ENCODE measurements at places on chromosomes 3 and 15. TPM values are rescaled to one million over a fixed set of nuclear protein-coding genes. Genes with fewer than 3 reads are reported as not detected.
A peak's percentile ranks its signal among the peaks of the same experiment; 100 is the strongest.

GRCh38 chr3:159158213-159158612 is 356.4 kb downstream of the MFSD1 start:
- no peak for DNase-seq

CTDSPL gene
- total RNA-seq, result not detected

DCLK3 gene
- not detected for total RNA-seq

ST8SIA2 gene
- total RNA-seq, result not detected

DNA sequence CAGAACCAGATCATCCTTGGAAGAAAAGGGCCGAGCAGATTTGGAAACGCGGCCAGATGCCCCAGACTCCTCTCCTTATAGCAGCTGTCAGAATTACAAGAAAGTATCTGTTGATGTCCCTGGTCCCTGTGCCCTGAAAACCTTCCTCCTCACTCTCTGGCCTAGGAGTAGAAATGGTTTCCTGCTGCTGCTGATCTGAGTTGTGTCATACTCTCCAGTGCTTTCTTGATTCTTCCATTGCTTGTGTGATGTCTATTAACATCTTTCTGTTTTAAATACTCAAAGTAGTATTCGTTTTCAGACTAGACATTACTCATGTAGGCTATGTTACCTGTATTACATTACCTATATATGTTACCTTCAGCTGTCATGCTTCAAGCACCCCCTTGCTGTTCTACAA is 26.8 kb upstream of the HERC1 start:
- DNase-seq, result no peak

DNA sequence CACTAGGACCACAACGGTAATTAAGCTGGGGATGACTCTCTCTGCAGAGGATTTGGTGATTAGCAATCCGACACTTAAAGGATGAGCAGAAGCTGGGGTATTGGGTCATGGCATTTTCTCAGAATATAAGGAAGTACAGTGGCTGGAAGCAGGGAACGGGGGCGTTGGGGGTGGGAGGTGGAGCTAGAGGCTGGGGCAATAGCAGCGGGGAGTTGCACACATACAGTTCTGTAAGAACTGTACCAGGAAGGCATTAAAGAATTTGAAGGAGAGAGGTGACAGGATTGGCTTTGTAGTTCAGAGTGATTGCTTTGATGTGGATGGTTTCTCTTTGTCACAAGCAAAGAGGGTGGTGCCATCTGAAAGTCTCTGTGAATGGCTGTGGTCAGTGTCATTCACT is 28.2 kb downstream of the PSMD6 start:
- DNase-seq, result no peak

- peak; percentile 44 for DNase-seq
These were observed 6.2 kb downstream of the TMEM40 start for GRCh38 chr3:12752809-12753208.

GPR62 gene
- total RNA-seq, result not detected

PARP6 gene
- total RNA-seq, result 85.4 TPM

GRCh38 chr3:118932822-118933558 is 101.7 kb downstream of the IGSF11 start:
- no peak for DNase-seq

DNA sequence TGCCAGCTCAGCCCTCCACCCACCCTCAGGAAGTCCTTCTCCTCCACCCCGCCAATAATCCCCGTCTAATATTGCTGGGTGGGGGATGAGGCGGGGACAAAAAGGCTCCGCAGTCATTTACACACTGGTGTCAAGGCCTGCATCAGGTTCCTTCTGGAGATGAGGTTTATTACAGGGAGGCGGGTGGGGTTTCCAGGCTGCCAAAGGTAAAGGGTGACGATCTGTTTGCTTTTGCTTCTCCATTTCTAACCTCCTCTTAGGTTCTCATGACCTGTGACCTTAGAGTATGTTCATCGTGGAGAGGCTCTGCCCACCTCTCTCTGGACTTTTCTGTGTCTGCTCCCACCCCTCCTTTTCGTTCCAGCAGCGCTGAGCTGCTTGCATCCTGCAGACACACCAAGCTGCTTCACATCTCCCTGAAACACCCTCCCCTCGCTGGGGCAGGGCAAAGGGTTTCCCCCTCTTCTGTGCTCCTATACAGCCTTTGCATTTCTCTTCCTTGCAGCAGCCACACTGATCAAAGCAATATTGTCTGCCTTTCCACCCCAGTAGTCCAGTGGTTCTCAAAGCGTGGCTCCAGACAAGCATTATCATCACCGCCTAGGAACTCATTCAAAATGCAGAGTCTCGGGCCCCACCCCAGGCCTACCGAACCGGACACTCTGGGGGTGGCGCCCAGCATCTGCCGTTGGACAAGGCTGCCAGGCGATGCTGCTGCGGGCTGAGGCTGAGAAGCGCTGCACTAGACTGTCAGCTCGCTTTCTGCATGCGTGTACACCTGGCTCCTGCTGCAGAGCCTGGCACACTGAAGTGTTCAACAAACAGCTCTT is 26.6 kb downstream of the CA12 start:
- DNase-seq, result no peak

DNA sequence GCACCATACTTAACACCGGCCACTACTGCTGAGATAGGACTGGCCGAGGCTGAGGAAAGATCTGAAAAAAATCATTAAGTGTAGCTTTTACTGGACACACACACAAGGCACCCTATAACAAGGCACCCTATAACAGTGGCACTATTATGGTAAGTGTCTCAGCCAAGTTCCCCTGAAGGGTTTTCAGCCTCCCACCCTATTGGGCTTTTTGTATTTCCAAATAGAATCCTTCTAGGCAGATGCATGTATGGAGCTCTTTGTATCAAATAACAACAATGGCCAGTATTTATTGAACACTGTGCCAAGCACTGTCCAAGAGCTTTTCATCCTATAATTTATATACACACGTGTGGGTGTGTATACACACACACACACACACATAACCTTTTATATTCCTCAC is 6.7 kb upstream of the DNAJA4 start:
- DNase-seq, result no peak

- no peak for DNase-seq
These were observed 2.0 kb downstream of the RBM15B start for GRCh38 chr3:51393134-51393495.

DNA sequence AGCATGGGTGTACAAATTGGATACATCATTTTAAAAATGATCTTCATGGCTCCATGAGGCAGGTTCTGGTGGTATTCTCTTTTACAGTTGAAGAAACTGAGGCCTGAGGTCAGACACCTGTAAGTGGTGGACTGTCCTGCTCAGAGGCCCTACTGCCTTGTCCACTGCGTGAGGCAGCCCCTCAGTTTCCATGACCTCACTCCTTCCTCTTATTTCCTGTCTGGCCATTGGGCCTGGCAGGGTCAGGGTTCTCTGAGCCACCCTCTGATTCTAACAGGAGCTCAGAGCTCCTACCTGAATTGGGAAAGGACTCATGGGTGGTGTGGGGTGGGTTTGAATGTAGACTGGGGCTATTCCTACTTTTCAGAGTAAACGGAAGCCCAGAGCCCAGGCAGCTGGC is 17.5 kb downstream of the PLEKHO2 start:
- DNase-seq, result no peak

PPP1R14D gene
- total RNA-seq, result not detected

GRCh38 chr3:12929801-12930200 is 88.4 kb upstream of the RPL32 start:
- no peak for DNase-seq

SKOR1 gene
- 1.6 TPM for total RNA-seq

DNA sequence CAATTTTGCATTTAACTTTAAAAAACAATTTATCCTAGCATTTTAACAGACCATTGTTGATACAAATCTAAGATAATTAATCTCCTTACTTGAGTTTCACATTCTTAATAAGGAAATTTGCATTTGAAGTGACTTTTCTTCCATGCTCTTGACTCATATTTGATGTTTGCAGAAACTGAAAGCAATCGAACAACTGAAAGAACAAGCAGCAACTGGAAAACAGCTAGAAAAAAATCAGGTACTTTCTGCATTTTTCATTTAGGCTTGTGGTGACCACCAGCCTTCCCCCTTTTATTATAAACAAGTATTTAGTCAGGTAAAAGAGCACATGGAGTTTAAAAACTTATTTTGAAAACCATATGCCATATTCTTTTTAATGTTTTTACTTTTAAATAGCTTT is 20.1 kb upstream of the SELENOT start:
- no peak for DNase-seq

DNA sequence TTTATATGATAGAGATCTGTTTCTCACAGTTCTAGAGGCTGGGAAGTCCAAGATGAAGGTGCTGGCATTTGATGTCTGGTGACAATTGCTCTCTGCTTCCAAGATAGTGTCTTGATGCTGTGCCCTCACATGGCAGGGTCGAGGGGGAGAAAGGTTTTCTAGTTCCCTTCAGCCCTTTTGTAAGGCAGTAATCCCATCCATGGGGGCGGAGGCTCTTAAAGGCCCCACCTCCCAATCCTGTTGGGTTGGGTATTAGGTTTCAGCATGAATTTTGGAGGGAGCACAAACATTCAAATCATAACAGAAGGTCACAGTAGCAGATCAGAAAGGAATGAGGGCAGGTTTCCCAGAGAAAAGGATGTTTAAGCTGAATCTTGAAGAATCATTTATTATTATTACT is 601.7 kb upstream of the ZNF717 start:
- no peak for DNase-seq

DNA sequence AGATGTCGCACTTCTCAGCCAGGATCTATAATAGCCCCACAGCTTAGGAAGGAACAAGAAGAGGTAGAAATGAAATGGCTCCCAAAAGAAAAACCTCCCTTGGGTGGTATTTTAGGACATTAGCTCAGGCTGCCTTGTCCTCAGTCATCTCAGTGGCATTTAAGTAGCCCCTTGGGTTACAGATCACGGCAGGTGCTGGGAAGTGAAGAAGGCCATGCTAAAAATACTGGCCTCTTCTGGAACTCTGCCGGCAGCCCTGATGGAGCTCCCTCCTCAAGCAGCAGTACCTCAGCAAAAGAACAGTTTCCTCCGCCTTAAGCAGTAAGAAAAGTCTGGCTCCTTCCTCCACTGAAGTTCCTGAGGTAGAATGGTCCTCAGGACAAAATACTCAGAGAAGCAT is 7.3 kb upstream of the TPM1 start:
- no peak for DNase-seq

DNA sequence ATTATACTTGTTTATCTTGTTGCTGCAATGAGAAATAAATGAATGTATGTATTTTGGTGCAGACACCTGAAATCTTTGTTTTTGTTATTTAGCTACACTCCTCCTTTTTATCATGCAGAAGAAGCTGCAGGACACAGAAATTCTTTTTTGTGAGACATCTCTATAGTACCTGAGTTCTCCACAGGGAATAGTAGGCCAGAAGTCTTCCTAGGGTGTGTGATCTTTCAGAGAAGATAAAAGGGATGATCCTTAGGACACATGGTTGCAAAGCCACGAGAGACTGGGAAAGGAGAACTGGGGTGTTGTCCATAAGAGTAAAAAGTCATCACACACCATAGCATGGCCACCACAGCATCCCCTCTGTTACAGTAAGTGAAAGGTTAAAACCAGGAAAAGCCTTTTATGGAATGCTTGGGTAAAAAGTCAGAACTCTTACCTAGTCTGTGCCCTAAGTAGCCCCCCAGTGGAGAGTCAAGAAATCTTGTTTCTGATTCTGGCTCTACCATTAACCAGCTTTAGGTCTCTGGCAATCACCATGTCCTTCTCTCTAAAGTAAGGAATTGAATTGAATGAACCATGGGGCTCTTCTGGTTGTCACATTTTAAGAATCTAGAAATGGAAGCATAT is 31.9 kb upstream of the ADGRG7 start:
- no peak for DNase-seq

- peak; percentile 23 for DNase-seq
These were observed 2.1 kb downstream of the RFX7 start for GRCh38 chr15:56241374-56242105.

GOLGA8N gene
- total RNA-seq, result 1.4 TPM

TRIM42 gene
- not detected for total RNA-seq

PCLAF gene
- 100 TPM for total RNA-seq

DNA sequence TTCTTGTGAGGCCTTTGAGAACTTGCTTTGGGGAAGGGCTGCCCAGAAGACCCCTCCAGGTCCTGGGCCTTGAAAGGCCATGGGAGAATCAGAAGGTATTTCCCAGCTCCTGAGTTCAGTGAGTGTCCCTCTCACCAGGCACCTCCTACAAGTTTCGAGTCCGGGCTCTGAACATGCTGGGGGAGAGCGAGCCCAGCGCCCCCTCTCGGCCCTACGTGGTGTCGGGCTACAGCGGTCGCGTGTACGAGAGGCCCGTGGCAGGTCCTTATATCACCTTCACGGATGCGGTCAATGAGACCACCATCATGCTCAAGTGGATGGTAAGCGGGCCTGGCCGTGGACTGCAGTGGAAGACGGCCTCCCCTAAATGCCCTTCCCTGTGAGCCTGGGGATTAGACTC is 68.3 kb downstream of the BOC start:
- no peak for DNase-seq

DNA sequence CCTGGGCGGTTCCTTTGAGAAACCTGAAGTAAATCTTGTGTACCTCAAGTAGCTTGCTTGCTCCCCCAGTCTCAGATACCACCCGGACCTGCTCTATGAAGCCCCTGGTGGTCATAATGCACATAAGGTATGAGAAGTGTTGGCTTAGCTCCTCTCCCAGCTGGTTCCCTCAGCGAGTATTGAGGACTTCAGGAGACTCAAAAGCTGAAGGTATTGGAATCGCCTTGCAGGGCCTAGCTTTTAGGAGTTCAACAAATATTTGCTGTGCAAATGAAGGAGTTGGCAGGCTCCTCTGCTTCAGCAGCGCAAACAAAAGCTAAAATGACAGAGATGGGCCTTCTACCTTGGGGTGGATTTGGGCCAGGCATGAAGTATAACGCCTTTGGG is 1.7 kb downstream of the CMTM8 start:
- DNase-seq, result peak; percentile 67

GRCh38 chr3:77038468-77038929 is 1.4 kb upstream of the ROBO2 start:
- DNase-seq, result no peak

- DNase-seq, result no peak
These were observed 106.2 kb downstream of the XXYLT1 start for GRCh38 chr3:195164573-195165264.

DNA sequence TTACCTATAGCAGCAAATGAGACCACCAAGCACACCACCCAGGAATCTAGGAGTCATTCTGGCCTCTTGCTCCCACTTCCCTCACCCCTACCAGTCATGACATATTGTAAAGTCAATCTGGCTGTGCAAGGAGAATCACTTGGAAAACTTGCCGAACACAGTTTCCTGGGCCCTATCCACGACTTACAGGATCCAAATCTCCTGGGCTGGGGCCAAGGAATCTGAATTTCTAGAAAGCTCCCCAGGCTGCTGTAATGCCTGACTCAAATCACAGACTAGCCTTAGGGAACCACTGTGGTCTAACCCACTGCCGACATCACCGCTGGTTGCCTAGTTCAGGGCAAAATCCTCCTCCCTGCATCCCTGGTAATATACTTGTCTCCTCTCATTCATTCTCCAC is 4.2 kb upstream of the CRABP1 start:
- no peak for DNase-seq

GRCh38 chr3:17035033-17035432 is 150.3 kb downstream of the PLCL2 start:
- DNase-seq, result no peak

GRCh38 chr15:60591496-60592370 is 112.8 kb upstream of the ICE2 start:
- DNase-seq, result peak; percentile 27
